Hematopoietic multipotent progenitor cell treated with erythropoietin and hydrocortisone succinate and interleukin-3 and kit ligand, for 17 days (in vitro differentiated cells): ENCODE measurements at places on chromosomes 4 and X.

- DNase-seq = no peak
Measured at GRCh38 chr4:149202117-149202516, 613.5 kb downstream of the IQCM start.

DNA sequence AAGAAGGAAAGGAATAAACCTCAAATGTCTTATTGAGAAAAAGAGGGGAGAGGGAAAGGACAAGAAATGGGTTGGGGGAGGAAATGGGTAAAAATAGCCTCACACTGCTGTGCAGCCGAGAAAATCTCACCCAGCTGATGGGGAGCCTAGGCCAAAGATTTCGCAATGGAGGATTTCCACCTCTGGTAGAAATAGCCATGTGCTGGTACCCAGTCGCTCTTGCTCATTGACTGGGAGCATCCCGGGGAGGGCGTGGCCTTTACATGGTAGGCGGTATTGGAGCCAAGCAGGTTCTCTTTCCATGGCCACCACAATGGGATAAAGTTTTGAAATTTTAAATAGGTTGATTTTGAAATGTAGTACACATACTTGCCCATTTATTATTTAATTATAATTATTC lies 255.1 kb upstream of the LDB2 start:
- DNase-seq = no peak

DNA sequence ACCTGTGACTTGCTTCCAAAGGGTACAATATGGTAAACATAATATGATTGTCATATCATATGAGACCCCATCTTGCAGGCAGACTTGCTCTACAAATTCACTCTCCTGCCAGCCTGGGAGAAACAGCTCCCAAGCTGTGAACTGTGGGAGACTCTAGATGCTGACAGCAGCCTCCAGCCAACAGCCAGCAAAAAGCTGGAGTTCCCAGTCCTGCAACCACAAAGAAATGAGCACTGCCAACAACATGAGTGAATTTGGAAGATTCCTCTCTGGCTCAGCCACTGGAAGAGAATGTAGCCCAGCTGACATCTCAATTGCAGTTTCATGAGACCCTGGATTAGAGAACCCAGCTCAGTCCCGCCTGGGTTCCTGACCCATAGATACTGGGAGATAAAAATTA lies 145.4 kb downstream of the QDPR start:
- no peak for DNase-seq

GRCh38 chr4:176981551-176981950 lies 188.8 kb upstream of the VEGFC start:
- DNase-seq = no peak

DNA sequence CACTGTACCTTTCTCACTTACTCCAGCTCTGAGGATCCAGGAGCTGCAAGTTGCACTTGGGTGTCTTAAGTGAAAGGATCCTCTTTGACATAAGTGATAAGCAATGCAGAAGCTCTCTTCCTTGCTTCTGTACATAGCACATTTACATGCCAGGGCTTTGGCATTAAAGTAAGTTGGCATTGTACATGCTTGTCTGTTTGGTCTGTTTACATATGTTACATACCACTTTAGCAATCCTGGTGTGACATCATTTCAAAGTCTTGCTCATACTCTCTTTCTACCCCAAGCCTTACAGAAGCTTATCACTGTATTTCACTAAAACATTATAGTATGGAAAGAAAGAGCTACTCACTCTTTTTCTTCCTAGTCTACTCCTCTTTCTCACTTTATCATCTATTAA lies 2548.3 kb downstream of the ARAP2 start:
- no peak for DNase-seq

DNA sequence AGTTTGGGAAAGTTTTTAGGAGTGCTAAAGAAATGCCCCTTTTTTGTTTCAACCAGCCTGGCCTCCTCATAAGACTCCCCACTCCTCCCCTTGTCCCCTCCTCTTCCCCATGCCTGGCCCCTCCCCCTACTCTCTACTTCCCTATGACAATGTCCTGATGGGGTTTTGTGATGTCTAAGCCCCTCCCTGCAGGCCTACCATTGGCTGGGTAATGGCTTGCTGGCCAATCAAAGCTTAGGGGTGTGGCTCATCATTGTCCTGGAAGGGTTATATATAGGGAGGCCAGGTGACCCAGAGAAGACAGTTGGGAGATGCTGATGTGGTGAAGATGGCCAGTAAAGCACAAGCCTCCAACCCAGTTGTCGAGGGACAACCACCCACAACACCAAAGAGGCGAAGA lies 48.2 kb upstream of the PASD1 start:
- no peak for DNase-seq

GRCh38 chrX:130147631-130148030 lies 18.0 kb downstream of the AIFM1 start:
- DNase-seq = no peak

DNA sequence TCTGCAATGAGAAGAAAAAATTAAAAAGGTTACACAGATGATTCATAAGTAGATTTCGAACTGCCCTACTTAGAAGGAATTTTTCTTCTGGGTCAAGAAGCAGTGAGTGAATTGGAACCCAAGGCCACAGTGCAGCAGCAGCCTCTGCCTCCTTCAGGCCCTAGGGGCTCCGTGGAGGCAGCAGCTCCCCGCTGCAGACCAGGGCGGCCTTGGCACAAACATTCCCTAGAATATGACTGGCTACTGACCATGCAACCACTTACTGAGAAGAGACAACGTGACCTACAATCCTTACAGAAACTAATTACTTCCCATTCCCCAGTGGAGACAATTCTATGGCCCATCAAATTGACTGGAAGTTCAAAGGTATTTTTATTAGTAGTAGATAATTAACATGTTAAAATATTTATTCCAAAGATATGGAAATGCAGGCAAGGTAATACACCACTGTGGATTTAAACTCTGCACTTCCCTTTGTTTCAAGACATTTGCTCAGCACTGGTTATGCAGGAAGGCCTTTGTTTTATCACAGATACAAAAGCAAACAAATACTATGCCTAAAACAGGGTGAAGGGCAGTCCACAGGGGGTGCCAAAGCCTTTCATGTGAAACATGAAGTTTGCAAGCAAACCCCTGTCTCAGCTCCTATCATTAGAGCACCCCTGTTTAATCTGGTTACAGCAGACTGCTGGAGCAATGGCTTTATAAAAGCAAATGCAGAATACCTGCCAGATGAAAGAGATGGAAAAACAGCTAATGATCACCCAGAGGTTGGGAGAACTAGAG lies 59.2 kb downstream of the PCDH19 start:
- DNase-seq = no peak

GRCh38 chr4:172553216-172553615 lies 615.4 kb upstream of the GALNT7 start:
- DNase-seq = no peak

DNA sequence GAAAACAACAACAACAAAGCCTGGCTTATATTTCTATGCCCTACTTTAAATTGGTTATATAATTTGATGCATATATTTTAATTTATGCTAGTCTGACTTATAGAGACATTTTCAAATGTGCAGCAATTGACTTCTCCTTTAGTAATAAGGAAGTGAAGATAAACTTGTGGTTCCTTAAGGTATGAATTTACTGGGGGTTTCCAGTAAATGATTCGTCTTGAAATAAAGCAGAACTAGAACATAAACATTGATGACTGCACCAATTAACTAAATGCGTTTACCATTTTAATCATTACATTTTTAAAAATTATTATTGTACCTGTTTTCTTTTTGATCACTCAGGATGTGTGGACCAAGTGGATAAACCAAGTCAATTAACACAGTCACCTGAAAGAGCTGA lies 99.6 kb upstream of the CCSER1 start:
- DNase-seq = no peak
